ENCODE measurements at places on chromosomes 3 and 15.

GRCh38 chr3:65334045-65334665 is 646.4 kb upstream of the ADAMTS9 start:
- no peak for DNase-seq

GRCh38 chr3:57227930-57228751 is 612 bp downstream of the APPL1 start:
- DNase-seq = peak; percentile 65

DNA sequence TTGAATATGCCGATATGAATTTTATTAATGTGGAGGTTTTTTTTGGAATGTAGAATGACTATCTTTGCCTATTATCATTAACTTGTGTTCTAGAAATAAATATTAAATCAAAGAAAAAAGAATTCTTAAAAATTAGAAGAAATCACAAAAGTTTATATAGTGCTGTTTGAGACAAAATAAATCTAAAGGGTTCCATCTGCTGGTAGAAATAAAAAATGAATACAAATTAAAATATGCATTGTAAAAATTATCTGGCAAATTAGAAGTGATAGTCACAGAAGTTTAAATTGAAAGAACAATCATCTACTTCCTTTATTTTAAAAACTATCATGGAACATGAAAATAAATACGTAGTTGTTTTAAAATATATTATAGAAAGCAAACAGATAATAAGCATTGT is 22.7 kb upstream of the ZBTB20 start:
- DNase-seq = peak; percentile 5

- DNase-seq = no peak
These were observed 183.7 kb downstream of the FRMD5 start for GRCh38 chr15:44011238-44011854.

- DNase-seq = no peak
These were observed 31.7 kb downstream of the CCR4 start for GRCh38 chr3:32983124-32983523.

DNA sequence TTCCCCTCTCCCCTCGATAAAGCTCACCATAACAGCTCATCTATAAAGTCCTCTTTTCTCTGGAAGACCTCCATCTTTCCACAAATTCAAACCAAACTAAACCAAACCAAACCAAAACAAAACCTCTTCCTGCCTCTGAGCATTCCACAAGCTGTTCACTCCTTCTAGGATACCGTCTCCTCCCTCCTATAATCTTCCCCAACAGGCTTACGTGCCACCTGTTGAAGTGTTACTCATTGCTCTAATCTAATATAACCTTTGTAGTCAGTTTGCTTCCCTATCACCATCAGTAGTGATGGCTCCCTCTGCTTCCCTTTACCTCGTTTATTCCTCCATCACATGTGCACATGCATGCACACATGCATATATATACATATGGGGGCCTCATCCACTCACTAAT is 12.7 kb upstream of the CCR9 start:
- no peak for DNase-seq

DNA sequence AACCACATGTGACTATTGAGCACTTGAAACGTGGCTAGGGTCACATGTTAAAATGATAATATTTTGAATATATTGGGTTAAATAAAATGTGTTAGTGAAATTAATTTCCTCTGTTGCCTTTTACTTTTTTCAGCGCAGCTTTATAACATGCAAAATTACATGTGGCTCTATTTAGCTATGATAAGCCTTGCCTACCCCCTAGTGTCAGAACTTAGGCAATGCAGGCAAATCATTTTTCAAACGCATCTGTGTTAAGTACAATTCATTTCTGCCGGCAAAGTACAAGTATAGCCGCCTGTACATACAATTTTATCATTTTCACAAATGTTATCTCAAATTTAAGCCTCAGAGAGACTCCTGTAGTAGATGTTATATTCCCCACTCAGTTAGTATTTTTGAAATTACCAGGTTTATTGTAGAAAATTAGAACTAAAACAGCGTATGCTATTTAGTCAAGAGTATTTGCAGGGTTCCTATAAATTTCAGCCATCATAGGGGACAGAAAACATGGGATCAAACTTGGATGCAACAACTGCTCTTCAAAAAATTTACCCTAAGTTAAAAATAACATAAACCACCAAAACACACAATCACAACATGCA is 56.1 kb downstream of the TAFA4 start:
- peak; percentile 54 for DNase-seq

GRCh38 chr3:77040216-77040615 is 317 bp downstream of the ROBO2 start:
- peak; percentile 44 for DNase-seq

DNA sequence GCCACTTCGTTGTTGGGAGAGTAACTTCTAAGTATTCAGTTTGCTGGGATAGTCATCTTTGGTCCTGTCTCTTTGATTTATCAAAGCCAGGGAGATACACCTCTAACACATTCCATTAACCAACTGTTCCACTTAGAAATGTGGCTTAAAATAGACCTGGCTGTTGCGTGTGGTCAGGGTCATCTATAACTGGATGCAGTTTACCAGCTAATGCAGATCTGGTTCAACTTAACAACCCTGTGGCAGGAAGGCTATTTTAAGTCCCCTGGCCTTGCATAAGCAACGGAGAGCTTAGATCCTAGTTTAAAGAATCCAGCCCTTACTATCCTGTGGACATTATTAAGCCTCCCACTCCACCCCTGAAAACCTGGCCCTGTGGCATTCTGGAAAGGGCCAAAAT is 28.1 kb upstream of the CAPN3 start:
- DNase-seq = no peak

- DNase-seq = no peak
These were observed 74.9 kb upstream of the TNIK start for GRCh38 chr3:171535133-171535532.

GRCh38 chr15:69253156-69253555 is 45.6 kb upstream of the PAQR5 start:
- no peak for DNase-seq

- DNase-seq = no peak
These were observed 11.8 kb upstream of the HDC start for GRCh38 chr15:50277370-50277769.

DNA sequence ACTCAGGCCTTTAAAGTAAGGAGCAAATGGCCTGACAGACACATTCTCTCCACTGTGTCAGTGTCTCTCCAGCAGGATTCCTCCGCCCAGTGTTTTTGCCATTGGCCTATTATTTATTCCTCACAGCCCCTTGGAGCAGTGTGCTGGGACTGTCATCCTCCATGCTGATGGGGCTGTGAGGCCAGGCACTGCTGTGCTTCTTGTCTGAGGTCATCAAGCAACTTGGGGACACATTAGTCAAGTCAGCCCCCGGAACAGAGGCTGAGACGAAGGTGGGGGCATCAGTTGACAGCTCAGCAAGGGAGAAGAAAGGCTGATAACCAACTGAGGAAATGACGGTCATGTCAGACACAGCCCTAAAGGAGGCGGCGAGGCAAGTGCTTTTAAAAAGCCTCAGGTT is 67.4 kb downstream of the XXYLT1 start:
- DNase-seq = no peak

- peak; percentile 65 for DNase-seq
These were observed 67.6 kb upstream of the HACD2 start for GRCh38 chr3:123652342-123652984.

- no peak for DNase-seq
These were observed 78.7 kb downstream of the ZNF385D start for GRCh38 chr3:21672303-21672702.

DNA sequence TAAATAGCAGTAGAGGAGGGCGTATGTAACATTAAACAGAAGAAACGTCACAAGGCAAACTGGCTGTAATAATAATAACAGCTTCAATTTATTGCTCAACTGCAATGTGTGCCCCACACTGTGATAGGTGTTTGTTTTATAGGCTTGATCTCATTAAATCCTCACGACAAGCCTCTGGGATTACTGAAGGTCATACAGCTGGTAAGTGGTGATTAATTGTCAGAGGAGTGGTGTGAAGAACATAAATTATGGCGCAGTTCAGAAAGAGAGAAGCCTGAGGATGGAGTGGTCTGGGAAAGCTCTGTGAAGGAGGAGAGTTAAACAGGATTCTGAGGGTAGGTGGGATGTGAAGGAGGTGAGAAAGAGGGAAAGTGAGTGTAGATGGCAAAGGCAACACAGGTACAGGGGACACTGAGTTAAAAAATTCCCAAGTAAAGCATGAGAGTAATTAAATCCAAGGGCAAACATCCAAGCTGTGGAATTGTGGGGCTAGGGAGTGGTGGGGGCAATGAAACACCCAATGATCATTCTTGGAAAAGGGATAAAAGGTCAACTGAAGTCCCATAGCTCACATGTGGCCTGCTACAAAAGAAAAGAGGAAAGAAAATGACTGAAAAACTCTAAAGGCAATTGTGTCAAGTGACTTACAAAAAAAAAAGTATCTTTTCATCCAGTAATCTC is 16.5 kb upstream of the GLCE start:
- no peak for DNase-seq

GRCh38 chr3:86037916-86038315 is 953.0 kb downstream of the VGLL3 start:
- no peak for DNase-seq

- no peak for DNase-seq
These were observed 81.7 kb upstream of the MYZAP start for GRCh38 chr15:57509965-57510364.

DNA sequence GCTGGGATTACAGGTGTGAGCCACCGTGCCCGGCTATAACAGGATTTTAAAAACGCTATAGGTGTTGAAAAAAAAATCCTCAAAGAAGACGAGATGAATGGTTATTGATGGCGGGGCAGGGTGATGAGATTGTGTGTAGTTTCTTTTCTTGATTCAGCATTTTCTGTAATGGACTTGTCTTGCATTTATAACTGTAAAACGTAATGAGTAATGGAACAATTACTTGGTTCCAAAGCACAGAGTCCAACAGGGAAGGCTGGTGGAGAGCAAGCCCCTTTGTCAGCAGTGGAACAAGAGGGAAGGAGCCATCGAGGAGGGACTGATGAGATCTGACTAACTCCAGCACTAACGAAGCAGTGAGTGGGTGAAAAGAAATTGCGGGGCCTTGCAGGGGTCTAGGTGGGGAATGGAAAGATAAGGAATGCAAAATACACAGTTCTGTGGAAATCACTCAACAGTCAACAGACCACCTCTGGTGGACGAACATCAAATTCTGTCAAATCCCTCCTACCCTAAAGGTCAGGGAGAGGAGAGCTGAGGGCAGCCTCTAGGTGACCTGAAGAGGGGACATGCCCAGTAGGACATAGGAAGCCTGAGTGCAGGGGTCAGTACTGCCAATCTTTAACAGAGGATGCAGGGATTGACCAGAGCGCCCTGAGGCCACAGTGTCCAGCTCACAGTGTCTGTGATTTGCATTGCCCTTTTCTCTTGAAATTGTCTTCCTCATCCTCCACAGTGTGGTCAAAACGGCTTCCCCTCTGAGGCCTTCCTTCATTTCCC is 23.1 kb upstream of the CDCP1 start:
- no peak for DNase-seq

- DNase-seq = no peak
These were observed 72.8 kb downstream of the SMAD3 start for GRCh38 chr15:67137951-67138848.

DNA sequence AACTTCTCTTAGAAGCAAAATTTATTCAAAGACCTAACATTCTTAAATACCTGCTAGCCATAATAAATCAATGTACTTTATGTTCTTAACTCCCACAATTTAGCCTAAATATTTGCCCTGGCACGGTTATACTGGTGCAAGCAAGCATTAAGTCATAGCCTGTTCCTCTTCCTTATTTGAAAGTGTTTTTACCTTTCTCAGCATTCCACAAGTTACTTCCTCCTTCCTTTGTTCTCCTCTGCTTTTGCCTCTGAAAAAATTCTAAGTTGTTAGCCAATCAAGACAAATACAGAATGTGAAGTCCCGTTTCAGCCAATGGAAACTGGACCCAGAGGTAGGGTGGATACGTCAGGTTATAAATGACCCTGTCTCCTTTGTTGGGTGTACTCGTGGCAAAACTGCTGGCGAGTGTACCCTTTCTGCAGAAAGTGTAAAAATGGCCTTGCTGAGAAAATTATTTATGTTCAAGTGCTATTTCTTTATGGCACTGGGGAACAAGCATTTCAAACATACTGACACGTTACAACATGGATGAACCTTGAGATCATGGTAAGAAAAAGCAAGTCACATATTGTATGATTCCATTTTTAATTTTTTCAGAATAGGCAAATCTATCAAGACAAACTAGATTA is 3.1 kb upstream of the TATDN2 start:
- no peak for DNase-seq

- no peak for DNase-seq
These were observed 17.5 kb downstream of the LSG1 start for GRCh38 chr3:194654443-194654842.

DNA sequence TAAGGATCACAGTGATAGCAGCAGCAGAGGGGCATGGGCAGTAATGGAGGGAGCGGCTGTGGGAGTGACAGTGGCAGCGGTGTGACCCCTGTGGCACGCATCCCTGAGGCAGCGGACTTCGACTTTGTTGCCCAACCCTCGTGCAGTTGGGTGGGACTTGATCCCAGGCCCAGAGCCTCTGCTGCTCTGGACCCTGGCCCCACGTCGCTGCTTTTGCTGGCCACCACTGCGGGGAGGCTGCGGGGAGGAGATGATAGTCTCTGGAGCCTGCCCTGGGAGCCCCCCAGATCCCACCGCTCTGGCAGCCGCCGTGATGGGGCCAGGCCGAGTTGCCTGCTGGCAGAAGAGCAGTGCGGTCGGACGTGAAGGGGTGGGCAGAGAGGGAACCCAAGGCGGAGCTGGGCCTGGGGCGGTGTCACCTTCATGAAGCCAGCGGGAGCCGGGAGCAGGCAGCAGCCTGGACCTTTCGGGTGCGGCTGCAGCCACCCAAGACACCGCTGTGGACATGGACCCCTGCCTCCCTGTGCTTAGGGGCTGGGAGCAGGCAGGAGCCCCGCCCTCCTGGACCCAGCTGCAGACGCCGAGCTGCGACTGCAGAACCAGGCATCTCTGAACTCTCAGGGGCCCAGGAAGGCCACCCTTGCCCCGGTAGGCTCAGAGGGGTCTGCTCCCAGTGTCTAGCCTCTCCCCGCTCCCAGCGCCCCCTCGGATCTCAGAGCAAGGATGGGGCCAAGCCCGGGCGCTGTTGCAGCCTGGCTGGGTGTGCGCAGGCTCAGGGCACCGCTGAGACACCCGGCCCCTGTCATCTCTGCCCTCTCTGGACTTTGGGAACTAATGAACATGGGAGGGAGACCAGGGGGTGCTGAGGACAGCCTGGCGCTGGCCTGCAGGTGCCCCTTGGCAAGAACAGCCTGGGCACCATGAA is 38.3 kb downstream of the COMMD2 start:
- no peak for DNase-seq

DNA sequence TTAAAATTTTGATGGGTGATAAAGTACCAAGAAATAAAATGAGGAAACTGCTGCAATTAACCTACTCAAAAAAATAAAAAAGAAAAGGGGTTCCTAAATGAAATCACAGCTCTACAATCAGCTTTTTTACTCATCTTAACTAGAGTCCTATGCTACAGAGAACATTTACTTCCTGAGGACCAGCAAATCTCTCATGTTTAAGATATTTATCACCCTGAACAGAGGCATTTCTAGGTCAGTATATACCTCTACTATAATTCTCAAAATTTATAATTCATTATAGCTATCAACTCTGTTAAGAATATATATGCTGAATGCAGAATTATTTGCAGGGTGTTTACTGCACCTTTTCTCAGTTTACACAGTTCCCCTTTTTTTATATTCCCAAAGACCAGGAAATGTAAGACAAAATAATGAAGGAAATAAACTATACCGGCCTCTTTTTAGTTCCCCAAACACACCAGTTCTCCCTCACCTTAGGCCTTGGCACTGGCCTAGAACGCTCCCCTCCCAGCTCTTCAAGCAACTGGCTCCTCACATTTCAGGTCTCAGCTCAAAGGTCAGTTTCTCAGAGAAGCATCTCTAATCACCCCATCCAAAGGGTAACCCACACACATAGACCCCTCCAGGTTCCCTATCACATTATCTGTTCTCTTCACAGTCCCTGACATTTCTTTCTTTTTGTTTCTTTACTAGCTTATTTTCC is 71.1 kb downstream of the LRRFIP2 start:
- no peak for DNase-seq
